Stimulated activated CD4-positive, alpha-beta T cell treated with anti-CD3 and anti-CD28 coated beads, Interleukin-4, amount 100 ng/mL, for 1 hour (primary cell): ENCODE measurements at places on chromosomes 12 and 14.
A peak's percentile ranks its signal among the peaks of the same experiment; 100 is the strongest.

- DNase-seq, result peak; percentile 41
Measured at GRCh38 chr12:6752167-6752920, 597 bp downstream of the MLF2 start.

DNA sequence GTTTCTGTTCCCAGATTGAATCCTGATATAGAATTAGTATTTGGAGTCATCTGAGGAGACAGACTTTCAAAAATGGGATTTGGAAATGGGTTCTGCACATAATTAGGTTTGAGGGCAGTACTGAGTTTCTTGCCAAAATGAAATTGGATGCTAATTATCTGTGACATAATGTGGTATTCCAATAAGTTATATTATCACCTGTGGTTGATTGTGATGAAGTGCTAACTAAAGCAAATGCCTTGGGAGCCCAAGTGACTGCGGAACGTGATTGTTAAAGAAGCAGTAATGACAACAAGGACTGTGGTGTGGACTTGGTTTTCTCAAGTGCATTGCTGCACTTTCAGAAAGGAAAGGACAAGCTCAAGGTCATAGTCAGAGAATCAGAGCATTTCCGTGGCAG is 337.0 kb downstream of the IPO8 start:
- no peak for DNase-seq

DNA sequence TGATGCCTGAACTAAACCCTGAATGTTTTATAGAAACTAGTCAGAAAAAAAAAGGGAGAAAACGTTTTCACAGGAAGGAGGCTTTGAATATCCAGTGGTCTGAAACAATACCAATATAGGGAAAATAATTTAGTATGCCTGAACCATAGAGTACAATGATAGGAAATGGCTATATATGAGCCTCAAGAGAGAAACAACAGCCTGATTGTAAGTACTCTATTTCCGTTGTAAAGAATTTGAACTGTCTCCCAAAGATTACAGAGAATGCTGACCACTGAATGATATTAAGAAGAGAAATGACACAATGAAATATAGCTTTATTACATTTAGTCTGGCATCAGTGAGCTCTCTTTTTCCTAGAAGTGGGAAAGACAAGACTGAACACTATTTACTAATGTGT is 5.5 kb upstream of the GABARAPL1 start:
- no peak for DNase-seq

GRCh38 chr14:34064349-34064748 is 113.5 kb upstream of the EGLN3 start:
- no peak for DNase-seq

GRCh38 chr12:2988494-2988893 is 29.3 kb downstream of the TEAD4 start:
- DNase-seq, result no peak

GRCh38 chr12:7091660-7092228 is 501 bp downstream of the C1R start:
- DNase-seq, result no peak

DNA sequence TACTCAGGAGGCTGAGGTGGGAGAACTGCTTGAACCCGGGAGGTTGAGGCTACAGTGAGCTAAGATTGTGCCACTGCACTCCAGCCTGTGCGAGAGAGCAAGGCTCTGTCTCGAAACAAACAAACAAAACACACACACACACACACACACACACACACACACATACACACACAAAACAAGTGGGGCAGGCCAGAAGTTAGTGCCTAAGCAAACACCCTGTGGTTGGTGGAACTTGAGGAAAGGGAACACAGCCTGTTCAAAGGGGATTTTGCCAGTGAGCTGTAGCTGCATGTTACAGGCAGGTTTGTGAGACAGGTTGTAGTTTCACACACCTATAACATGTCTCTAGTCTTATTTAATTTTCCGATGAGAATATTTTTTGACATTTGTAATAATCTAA is 175.3 kb upstream of the CLEC14A start:
- no peak for DNase-seq

DNA sequence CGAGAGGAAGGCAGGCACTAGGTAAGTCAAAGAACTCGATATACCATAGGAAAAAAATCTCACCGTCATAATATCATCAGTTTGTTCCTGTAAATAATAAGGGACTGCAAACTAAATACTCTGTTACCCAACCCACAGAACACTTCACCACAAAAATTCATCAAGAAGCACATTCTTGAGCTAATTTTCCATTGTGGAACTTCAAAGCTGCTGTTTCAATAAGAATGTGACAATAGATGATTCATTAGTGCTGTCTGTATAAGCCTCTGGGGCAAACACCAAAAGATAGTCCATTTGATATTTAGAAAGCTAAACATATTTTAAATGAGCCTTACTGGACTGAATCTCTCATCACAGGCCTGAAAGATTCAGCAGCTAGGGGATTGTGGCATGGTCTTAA is 219.4 kb downstream of the KSR2 start:
- no peak for DNase-seq

DNA sequence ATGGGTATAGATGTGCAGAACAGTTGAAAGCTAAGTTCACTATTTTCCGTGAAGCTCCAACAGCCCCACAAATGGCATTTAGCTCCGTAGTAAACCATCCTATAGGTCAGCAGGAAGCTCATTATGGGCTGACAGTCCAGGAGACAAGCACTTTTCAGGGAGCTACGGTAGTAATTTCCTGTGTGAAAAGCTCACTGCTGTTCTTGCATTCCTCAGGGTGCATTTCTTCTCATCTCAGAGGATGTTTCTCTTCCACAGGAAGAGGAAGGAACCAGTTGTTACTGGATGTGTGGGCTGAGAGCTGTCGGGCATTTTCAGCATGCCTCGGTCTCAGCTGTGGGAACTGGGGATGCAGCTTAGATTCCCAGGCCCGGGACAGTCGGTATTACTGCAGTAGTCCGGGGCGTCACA is 72.8 kb downstream of the GALNT4 start:
- DNase-seq, result no peak

DNA sequence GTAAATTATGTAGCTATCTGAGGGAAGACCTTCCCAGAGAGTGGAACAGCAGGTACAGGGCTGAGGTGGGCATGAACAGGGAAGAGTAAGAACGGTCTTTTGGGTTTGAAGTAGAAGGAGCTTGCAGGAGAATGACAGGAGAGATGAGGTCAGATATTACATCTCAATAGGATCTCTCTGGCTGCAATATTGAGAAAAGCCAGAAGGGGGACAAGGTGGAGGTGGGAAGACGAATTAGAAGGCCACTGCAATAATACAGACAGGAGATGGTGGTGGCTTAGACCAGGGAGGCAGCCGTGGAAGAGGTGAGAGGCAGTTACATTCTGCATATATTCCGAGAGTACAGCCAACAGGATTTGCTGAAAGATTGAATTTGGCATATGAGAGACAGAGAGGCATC is 310.2 kb downstream of the APAF1 start:
- no peak for DNase-seq

GRCh38 chr12:46389031-46389616 is 16.6 kb upstream of the SLC38A2 start:
- DNase-seq, result no peak

DNA sequence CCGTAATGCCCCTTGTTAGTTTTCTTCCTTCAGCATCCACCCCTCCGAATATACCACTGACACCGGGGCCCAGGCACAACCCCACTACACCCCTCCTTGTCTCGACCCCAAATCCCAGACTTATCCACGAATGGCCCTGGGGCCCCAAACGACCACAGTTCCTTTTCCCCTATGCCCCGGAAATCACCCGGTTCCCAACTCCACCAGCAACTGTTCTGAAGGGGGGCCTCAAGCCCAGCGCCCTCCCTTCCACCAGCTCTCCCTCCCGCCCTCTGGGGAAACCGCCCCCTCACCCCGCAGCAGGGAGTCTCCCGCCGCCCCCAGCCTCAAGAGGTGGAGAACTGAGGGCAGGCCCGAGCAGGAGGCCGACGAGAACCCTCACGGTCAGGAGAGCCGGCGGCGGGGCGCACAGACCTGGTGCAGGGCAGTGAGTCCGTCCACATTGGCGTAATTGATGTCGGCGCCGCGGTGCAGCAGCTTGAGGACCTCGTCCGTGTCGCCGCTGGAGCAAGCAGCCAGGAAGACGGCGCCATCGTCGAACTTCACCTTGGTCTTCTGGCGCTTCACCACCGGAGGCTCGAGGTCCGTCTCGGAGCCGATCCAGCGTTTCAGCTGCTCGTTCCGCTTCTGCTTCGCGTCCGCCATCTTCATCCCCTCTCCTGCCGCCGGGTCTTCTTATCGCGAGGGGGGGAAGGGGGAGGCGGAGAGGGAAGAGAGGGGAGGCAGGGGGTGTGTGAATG is 446 bp downstream of the PPP1R12A start:
- peak; percentile 55 for DNase-seq

- no peak for DNase-seq
Measured at GRCh38 chr14:100297320-100298300, 8.6 kb downstream of the SLC25A29 start.

GRCh38 chr14:91484744-91485143 is 25.4 kb downstream of the PPP4R3A start:
- DNase-seq, result no peak

GRCh38 chr12:66405395-66405794 is 103.1 kb downstream of the HELB start:
- no peak for DNase-seq

DNA sequence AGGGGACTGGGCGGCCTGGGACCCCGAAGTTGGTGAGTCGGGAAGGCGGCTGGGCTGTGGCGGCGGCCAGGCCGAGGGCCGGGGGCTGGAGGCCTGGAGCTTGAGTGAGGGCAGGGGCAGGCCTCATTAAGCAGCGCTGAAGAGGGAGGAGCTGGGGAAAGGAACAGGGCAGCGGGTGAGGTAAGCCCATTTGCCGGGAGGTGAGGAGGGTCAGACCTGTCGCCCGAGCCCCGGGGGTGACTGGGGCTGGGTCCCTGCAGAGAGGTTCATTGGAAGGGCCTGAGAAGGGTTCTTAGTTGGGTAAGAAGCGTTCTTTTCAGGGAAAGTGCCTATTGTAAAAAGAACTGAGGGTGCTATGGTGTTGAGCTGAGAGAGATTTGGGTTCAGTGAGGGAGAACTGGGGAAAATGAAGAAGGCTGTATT is 441 bp downstream of the RAB5B start:
- DNase-seq, result peak; percentile 23

DNA sequence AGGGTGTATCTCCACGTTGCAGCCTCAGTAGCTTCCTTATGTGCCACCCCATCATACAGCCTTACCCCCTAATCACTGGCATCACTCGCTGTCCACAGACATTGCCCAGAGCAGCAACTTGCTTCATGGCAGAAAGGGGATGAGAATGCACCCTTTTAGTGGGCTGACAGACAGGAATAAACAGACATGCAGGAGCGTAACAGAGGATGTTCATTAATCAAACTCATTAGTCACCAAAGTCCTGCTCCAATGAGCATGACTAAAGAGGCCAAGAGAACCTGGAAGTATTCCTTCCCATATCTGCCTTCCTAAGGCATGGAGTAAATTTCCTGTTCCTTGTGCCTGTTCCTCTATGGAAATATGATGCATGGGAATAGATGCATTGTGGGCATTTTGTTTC is 197.0 kb downstream of the PHLDA1 start:
- DNase-seq, result no peak

GRCh38 chr12:30417697-30418231 is 277.9 kb downstream of the IPO8 start:
- no peak for DNase-seq

GRCh38 chr12:132214891-132215290 is 70.6 kb downstream of the NOC4L start:
- DNase-seq, result no peak

- no peak for DNase-seq
Measured at GRCh38 chr12:913919-914698, 35.4 kb downstream of the RAD52 start.

GRCh38 chr14:54394596-54394995 is 2.2 kb upstream of the CDKN3 start:
- DNase-seq, result no peak

DNA sequence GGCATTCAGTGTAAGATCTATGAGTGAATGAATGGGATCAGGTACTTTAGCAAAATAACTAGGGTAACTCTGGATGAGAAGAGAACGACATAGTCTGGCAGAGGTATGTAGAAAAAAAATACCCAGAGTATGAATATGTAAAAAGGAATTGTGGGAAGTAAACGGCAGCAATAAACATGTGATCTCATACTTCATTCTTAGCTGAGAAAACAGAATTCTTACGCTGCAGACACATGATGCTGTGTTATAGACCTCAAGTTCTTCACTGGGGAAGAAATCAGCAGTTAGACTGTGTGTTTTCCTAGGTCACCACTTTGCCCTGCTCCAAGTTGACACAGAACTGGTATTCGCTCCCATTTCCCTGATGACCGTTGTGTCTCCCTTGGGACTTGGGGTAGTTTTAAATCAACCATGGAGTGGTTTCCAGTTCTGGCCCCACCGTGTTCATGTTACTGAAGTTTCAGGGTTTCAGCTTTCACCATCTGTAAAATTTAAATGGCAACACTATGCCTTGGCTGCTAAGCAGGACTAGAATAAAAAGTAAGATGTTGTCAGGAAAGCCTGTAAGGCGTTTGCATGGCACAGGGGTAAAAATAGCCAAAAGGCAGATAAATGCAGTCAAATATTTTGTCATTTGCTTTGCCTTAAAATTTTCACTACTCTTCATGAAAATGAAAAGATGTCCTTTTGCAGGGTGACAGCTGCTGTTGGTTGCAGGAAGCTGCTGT is 223.7 kb downstream of the PELI2 start:
- DNase-seq, result no peak

GRCh38 chr12:18257251-18257650 is 4.1 kb upstream of the PIK3C2G start:
- DNase-seq, result no peak

DNA sequence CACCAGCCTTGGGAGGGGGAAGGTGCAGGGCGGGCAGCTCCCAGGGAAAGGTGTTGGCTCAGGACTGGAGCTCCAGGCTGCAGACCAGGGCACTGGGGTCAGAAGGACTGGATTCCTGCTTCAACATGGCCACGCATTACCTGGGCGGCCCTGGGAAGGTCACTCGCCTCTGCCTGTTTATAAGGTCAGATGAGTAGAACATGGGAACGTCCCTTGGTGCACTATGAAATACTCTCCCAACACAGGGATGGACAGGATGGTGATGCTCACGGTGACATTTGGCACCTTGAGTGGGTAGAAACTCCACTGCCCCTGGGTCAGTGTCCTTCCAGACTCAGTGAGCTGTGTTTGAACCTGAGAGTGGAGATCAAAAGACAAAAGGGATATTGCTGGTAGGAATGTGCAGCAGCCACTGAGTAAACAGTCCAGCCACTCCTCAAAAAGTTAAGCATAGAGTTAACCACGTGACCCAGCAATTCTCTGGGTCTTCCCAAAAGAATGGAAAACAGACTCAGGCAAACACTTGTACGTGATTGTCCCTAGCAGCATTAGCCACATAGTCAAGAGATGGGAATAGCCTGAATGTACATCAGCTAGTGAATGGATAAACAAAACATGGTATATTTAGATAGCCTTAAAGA is 9.1 kb upstream of the BDKRB2 start:
- DNase-seq, result no peak

GRCh38 chr14:103522649-103523574 is at the start of gene CKB:
Gene CKB, minus strand, starts transcription at chr14:103522830. Its CDS starts 337 bp downstream, at chr14:103522493.
- DNase-seq, result no peak

DNA sequence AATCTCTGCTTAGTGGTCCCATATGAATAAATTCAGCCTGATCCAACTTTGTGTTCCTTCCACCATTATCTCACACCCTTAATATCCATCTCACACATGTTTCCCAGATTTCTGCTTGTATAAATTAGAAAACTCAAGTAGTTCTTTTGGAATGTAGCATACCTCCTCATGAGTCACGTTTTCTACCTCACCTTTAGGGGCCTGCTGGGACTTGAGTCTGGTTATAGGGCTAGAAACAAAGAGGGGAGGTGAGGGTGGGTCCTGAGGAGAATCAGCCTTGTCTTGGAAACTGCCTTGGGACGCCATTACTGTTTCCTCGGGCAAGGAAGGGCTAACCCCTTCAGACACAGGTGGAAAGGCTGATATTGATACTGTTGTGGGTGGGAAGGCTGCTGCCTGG is 51.1 kb downstream of the EMP1 start:
- DNase-seq, result no peak

- no peak for DNase-seq
Measured at GRCh38 chr14:49553892-49554291, 32.3 kb downstream of the RPS29 start.
